ENCODE measurements at places on chromosomes 11 and 22. TPM values are rescaled to one million over a fixed set of nuclear protein-coding genes. Genes with fewer than 3 reads are reported as not detected.

CTSW gene
- polyA plus RNA-seq, result 0.97 TPM

GRCh38 chr11:122850076-122850631, 11.9 kb downstream of the CRTAM start:
- no peak for DNase-seq

- DNase-seq, result no peak
Measured at GRCh38 chr22:44918925-44919392, 90.8 kb downstream of the PHF21B start.

DNA sequence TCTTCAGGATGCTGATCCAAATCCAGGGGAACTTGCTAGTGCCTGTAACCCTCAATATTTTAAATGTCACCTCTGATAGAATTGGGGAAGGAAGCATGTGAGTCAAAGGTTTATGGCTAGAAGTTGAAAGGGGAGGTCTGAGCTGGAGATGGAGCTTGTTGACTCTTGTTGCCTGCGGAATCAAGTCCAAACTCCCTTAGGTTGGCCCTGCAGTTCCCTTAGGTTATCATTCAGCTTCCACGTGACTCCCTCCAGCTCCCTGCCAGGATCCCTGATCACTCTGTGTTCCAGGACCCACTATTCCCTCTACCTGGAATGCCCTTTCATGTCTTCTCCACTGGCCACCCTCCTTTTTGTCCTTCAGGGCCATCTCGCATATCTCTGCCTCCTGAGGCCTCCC, 26.2 kb upstream of the LIPT2 start:
- no peak for DNase-seq

DNA sequence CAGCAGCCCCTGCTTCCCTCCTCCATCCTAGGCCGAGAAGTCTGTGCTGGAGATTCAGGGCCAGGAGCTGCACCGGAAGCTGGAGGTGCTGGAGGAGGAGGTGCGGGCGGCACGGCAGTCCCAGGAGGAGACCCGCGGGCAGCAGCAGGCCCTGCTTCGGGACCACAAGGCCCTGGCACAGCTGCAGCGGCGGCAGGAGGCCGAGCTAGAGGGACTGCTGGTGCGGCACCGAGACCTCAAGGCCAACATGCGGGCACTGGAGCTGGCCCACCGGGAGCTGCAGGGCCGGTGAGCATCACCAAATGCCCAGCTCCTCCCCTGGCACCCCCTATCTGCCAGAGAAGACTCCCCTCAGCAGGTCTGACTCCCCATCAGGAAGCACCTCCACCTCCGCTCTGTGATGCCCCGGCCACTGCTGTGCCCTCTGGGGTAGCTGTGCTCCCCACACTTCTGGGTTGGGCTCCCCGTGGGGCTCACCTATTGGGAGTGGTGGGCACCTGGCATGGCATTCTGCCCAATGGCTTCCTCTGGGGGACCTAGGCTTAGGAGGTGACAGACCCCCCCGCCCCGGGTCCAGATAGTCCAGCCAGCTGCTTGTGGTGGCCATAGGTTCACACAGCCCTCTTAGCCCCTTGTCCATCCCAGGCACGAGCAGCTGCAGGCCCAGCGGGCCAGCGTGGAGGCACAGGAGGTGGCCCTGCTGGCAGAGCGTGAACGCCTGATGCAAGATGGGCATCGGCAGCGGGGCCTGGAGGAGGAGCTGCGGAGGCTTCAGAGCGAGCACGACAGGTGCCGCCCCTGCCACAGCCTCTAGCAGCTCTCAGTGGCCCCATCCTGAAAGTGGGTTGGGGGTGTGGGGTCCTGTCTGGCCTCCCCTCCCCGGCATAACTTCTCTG, 6.6 kb upstream of the RPS6KA4 start:
- no peak for DNase-seq

DNA sequence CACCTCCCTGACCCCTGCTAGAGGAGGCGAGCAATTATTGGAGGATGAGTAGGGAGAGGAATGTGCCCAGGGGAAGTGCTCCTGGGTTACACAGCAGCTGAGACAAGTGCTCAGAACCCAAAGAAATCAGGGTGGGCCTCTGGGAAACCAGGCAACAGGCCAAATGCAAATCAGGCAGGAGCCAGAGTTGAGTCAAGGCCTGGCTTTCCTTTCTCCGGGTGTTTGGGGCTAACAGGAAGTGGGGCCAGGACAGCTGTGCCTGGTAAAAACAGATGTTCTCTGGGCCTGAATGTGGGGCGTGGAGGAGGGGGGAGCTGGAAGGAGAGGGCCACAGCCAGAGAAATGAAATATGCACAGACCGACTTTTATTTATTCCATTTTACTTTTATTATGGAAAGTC, 22.0 kb downstream of the MFNG start:
- DNase-seq, result no peak

- no peak for DNase-seq
Measured at GRCh38 chr22:22961574-22961973, 74.0 kb downstream of the IGLL5 start.

- no peak for DNase-seq
Measured at GRCh38 chr22:39178206-39179111, 26.0 kb upstream of the CBX7 start.

GRCh38 chr11:40974186-40974795, 485.2 kb downstream of the LRRC4C start:
- no peak for DNase-seq

Data from left renal pelvis (tissue), 4 donors.